ENCODE measurements at places on chromosomes 2 and 18.

GRCh38 chr2:75023666-75024455, 65.4 kb downstream of the POLE4 start:
- no peak for DNase-seq

GRCh38 chr2:1614564-1614963, 129.8 kb downstream of the PXDN start:
- DNase-seq, result no peak

GRCh38 chr2:49830846-49831245, 676.5 kb upstream of the FSHR start:
- no peak for DNase-seq

DNA sequence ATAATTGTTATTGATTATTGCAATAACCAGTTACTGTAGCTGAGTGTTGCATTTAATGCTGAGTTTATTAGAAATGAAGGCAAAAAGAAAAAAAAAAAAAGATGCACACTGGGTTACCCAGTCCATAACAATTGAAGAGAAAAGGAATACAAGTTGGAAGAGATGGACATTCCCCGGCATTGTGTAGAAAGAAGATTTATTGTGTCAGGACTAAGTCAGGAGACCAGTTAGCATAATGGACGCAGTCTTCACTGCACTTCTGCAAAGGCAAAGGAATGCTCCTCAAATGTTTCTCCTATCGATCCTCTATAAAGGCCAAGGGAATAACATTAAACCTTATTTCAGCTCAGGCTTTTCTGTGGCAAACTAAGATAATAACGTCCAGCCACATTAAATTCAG, 157.8 kb downstream of the INSIG2 start:
- no peak for DNase-seq

- DNase-seq, result no peak
Observed at GRCh38 chr2:162182395-162182794, 30.3 kb upstream of the GCG start.

DNA sequence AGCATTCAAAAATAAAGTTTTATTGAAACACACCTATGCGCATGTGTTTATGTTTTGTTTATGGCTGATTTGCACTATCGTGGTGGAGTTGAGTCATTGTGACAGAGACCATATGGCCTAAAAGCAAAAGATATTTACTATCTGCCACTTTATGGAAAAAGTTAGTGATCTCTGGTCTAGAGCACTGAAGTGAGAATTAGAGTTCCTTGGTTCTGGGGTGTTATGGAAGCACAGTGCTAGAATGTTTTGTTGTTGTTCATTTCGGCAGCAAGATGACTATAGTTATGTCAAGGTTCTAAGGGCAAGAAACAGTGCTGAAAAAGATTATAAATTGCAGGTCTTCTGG, 416.5 kb downstream of the SLC4A3 start:
- no peak for DNase-seq

DNA sequence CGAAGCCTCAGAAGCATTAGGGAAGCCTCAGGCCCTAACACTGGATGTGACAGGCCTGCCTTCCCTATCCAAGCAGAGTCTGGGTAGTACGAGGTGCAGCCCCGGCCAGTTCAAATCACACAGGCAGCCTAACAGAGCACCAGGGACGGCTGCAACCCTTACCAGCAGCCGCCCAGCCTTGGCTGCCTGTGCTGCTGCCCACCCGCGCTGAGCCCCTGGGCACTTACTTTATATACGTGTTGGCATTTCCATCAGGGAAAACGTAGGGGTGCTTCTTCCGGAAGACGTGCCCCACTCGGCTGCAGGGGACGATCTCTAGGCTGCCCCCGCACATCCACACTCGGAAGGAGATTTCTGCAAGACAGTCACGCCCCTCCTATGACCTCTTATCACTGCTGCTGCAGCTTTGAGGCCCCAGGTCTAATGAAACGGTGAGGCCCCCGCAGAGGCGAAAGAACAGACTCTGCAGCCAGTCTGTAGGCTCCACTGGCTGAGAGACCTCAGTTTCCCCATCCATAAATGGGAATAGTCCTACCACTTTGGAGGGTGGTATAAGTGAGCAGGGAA, 124.7 kb upstream of the CAPN13 start:
- DNase-seq, result no peak

DNA sequence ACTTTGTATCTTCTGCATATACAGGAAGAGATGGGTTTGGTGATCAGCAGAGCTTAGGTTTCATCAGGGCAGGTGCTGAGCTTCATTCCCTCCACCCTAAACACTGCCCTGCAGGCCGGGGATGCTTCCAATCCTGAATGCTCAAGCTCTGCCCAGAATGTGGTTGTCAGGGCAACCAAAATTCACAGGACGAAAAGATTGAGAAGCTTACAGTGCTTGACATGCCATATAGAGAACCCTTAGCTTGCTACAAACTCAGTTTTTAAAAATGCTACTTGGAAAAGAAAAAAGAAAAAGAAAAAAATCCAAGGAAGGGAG, 65.6 kb downstream of the SH3RF3 start:
- DNase-seq, result no peak

DNA sequence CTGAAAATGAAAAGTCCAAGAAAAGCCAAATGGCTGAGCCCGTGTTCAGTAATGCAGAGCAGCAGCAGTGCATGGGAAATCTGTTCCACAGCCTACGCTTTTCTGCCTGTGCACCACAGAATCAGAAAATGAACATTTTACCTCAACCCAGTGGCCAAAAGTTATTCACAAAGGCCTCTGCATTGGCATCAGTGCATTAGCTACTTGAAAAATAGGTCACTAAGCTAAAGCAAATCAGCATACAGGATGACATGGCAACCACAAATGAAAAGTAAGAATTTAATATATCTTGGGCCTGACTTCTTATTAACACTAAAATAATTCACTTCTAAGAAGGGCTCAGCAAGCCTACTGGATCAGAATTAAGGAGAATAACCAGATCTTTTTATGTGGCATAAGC, 1145.3 kb upstream of the CHAC2 start:
- no peak for DNase-seq

- no peak for DNase-seq
Observed at GRCh38 chr18:75441896-75442295, 14.4 kb upstream of the SMIM21 start.

DNA sequence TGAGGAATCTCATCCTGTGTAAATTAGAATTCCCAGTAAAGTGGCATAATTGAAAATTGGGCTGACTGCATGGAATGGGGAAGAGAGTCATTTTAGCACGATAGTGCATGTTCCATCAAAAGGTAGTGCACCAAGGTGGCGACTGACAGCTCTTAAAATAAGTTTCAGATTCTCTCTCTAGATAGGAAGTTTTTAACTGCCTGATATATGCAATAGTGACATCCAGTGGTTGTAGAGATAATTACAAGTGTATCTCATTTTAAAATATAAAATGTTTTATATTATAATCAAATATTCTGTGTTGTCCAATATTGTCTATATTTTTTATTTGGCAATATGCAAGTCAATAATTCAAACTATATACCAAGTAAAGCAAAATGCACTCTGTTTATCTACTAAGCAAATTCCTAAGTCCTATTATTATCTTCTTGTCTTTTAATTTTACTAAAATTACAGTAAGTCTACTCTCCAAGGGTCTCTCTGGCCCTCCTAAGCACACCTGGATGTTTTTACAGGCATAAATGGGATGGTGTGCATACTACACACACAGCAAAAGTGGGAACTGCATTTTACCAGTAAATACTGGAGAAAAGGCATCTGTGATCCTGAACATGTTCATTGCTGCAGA, 397.7 kb upstream of the HNRNPA3 start:
- no peak for DNase-seq

GRCh38 chr2:58047373-58047935, 848 bp downstream of the VRK2 start:
- no peak for DNase-seq
